ENCODE measurements at places on chromosomes 3 and 15.

DNA sequence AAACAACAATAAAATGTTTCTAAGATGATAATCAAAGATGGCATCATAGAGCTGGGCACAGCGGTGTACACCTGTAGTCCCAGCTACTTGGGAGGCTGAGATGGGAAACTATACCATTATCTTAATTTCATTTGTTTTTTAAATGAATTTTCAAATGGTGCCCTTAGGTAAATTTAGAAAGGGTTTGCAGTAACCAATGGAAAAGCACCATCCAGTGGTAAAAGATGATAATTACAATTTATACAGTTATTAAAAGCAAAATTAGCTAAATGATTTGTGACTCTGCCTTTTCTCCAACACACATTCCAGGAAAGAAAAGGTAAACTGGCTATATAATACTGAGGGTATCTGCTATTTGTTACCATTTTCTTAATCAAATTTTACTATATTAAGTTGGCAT is 14.4 kb upstream of the ANKRD28 start:
- peak; percentile 41 for DNase-seq

DNA sequence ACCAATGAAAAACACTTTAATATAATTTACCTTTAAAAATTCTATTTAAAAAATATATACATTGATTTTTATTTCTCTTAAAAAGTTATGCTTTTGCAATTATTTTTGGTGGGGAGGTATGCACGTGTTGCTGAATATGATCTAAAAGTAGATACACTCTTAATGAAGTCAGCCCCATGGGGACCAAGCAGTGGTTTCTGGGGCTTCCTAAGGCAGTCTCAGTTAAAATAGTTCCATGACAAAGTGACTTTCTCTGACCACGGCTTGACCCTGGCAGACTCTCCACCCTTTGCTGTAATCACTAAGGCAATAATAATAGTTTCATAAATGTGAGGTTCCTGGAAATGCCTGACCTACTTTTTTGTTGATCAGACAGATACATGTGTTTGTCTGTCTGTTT is 50.4 kb downstream of the CCR4 start:
- DNase-seq, result peak; percentile 51

DNA sequence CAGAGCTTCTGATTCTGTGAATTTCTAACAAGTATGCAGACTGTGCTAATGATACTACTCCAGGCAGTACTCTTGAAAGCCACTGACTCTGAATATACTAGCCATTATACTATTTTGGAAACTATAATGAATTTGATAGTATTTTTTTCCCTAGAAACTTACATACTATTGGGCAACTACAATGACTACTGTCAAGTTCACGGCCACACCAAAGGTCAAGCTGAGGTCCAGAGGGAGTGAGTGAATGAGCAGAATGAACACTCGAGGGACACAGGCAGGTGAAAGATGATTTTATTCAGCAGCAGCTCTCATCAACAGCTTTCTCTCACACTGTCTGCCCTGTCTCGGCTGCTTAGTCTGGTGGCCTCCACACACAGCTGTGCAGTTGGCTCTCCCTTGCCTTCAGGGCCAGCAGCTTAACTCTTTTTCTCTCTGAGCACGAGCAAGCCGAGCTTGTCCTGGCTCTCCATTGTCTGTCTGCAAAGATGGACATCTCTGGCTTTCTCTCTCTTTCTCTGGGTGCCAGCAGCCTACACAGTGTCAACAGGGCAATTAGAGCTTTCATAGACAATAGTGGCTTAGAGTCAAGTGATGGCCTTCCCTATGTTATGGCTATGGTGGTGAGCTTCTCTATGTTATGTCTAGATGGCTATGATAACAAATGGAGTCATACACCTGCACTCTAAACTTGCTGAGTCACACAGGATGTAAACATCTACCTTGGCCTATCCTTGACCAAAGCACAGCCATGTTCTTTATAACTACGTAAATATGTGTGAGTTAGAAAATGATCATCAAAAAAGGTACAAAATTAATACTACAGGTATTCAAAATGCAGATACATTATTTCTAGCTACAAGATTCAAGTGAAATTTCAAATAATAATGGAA is 362.4 kb downstream of the CGGBP1 start:
- no peak for DNase-seq

- DNase-seq, result no peak
These were observed 1.4 kb upstream of the WNT5A start for GRCh38 chr3:55488398-55489055.

DNA sequence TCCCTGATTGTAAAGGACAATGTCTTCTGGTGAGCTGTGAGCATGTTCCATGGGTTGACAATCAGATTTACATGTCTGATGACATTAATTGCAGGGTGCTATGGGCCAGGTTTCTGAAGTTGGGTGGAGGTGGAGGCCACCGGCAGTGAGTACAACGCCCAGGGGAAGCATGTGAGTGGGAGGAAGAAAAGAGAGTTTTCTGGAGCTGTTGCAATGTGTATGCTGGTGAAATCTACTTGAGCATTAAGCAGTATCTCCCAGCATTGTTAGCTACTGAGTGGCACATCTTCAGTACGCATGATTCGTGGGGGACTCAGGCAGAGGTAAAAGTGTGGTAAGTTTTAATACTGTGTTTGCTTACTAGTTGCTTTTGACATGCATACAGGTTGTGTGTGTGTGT is 26.6 kb downstream of the TMEM45A start:
- DNase-seq, result peak; percentile 11

All from NB4 (cell line).